ENCODE measurements at places on chromosomes 2 and 18. TPM values are rescaled to one million over a fixed set of nuclear protein-coding genes. Genes with fewer than 3 reads are reported as not detected.

CSRNP3 gene
- total RNA-seq = 0.72 TPM

COL4A4 gene
- total RNA-seq = 0.28 TPM

CHST10 gene
- total RNA-seq = 8.3 TPM

DNA sequence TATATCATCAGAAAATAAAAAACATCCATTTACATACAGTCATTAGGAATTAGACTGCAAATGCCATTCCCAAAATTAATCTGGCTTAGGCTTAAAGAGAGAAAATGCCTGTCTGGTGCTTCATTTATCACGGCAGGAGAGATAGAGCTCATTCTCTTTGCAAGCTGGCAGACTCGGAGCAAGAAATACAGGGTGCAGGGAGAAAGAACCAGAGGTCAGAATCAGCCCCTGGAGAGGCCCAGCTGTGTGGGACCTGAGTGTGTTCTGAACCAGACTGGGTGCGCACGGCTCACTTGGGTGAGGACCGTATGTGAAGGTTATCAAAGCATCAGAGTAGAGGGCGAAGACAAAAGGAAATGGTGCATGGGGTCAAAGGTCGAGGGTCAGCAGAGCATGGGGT is 227.8 kb downstream of the ACKR3 start:
- no peak for DNase-seq

- DNase-seq = peak; percentile 67
These were observed 2.3 kb upstream of the ACTG2 start for GRCh38 chr2:73890301-73891092.

- DNase-seq = no peak
These were observed 154.7 kb upstream of the GALNT13 start for GRCh38 chr2:153717060-153717459.

GRCh38 chr2:25566094-25566493 is 107.3 kb downstream of the DTNB start:
- DNase-seq = no peak

GRCh38 chr2:205411558-205411957 is 270.7 kb upstream of the NRP2 start:
- no peak for DNase-seq

DNA sequence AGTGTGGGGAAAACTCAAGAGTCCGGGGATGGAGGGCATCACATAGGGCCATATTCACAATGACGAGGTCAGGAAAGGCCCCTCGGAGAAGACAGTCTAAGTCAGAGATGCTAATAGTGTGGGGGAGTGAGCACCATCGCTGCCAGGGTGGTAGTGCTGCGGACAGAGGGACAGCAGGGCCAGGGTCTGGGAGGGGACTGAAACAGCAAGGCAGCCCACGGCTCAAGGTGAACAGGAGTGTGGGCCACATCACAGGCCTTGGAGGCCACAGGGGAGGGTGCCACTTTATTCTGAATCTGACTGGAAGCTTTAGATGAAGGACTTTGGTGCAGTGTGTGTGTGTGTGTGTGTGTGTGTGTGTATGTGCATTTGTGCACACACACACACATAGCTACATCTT is 130.9 kb upstream of the GLI2 start:
- DNase-seq = no peak

- DNase-seq = peak; percentile 58
These were observed 126.1 kb downstream of the HNMT start for GRCh38 chr2:138090330-138090729.

GRCh38 chr18:76370201-76370600 is 124.8 kb downstream of the ZNF516 start:
- no peak for DNase-seq

All from IMR-90 (cell line).